ENCODE measurements at places on chromosomes 13 and 19. TPM values are rescaled to one million over a fixed set of nuclear protein-coding genes. Genes with fewer than 3 reads are reported as not detected.

DNA sequence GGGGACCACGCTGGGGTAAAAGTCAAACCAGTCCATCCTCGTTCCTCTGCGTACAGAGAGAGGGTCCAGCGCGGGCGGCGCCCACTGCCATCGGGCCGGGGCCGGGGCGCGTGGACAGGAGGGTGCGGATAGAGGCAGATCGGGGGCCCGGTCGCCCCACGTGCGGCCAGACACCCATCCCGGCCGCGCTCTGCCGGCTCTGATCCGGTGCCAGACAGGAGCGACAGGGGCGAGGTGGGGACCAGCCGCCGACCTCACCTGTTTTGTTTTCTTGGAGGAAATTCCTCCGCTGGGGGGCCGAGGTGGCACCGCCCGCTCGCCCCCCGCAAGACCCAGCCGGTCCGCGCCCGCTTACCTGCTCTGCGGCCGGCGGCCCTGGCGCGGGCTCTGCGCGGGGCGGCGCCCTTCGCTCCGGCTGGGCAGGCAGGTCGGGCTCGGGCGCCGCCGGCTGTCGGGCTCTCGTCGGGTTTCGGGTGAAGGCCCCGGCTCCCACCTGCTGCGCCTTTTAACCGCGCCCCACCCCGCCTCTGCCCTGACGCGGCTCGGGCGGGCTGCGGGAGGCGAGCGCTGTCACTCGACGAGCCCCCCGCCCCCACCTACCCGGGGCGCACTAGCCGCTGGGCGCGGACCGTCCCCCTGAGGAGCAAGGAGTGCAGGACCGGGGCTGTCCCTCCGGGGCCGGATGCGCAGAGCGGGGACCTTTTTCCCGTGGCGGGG lies at the start of gene GJB6:
Gene GJB6 (minus strand): TSS at position 481 of the 717 bp plus-strand sequence. CDS start 8,839 bp downstream, outside the sequence.
- no peak for DNase-seq

DNA sequence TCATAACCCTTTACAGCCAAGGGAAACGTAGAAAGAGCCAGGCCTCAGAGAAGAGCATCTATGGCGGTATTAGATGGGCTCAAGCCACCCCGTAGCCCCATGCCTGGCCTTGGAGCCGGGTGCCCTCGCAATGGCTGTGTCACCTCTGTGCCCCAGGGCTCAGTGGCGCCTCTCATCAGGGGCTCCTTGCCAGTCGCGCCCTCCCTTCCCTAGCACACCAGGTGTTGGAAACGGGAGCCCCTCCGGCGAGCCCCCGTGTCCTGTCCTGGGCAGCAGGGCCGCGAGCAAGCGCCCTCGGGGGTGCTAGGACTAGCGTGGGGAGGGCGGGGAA lies 453 bp downstream of the ZNF256 start:
- DNase-seq = no peak

ZNF90 gene
- 1.1 TPM for total RNA-seq

- DNase-seq = no peak
Measured at GRCh38 chr13:34864671-34865070, 77.4 kb upstream of the NBEA start.

PSMC4 gene
- total RNA-seq = 68.1 TPM

GRCh38 chr19:5627395-5627904 lies 4.6 kb downstream of the SAFB start:
- DNase-seq = peak; percentile 73

GRCh38 chr13:110030394-110030928 lies 244.1 kb upstream of the IRS2 start:
- DNase-seq = no peak

DNA sequence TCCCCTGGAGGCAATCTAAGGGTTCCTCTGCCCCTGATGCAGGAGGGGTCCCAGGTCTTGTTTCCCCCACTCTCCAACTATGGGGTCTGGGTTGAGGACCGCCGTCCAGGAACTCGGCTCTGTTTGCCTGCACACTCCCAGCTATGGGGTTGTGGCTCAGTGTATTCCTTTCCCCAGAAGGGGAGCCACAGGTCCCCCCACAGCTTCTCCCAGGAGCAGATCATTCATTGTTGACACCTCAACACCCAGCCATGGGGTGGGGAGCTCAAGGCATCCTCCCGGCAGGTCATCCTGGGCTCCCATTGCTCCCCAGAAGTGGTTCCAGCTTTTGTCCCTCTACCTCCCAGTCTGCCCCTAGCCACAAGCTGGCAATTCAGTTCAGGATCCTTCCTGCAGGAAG lies 975 bp downstream of the ZNF358 start:
- DNase-seq = no peak

DNA sequence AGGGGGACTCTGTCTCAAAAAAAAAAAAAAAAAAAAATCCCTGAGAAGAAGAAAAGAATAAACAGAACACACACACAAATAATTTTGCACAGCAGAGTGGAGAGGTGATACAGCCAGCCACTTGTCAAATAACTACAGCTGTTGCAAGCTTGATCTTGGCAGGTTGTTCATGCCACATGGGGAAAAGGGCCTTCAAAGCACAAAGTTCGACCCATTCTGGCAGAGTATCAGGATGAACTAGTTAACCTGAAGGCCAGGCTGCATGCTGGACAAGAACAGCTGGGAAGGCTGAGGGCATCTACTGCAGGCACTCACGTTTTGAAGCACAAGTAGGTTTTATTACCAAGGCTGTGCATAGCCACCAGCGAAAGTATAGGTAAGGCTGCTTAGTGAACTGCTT lies 104.1 kb downstream of the KCTD15 start:
- no peak for DNase-seq

Data from right cardiac atrium (tissue), 5 donors.